Epithelial cell of proximal tubule (primary cell): ENCODE measurements at places on chromosomes 16 and 17.

GRCh38 chr17:48295362-48296288, 134.4 kb downstream of the SKAP1 start:
- DNase-seq, result no peak

DNA sequence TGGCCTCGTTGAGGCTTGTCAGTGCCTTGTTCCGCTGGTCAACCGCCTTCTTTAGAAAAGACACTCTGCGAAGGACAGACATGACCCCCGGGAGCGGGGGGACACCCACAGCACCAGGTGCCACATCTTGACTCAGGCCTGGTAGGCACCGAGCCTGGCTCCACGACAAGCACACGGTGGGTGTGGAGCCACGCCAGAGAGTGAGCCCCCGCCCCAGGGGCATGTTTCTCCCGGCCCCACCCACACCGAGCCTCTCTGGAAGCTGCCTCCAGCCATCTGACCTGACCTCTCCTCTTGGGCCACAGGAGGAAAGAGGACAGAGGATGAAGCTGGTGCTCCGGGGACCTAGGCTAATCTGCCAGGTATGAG, 4.6 kb downstream of the FAAP100 start:
- no peak for DNase-seq

- DNase-seq, result no peak
Measured at GRCh38 chr17:19363460-19364035, 1.0 kb upstream of the B9D1 start.

- DNase-seq, result no peak
Measured at GRCh38 chr17:80995131-80995530, 3.5 kb downstream of the CHMP6 start.

DNA sequence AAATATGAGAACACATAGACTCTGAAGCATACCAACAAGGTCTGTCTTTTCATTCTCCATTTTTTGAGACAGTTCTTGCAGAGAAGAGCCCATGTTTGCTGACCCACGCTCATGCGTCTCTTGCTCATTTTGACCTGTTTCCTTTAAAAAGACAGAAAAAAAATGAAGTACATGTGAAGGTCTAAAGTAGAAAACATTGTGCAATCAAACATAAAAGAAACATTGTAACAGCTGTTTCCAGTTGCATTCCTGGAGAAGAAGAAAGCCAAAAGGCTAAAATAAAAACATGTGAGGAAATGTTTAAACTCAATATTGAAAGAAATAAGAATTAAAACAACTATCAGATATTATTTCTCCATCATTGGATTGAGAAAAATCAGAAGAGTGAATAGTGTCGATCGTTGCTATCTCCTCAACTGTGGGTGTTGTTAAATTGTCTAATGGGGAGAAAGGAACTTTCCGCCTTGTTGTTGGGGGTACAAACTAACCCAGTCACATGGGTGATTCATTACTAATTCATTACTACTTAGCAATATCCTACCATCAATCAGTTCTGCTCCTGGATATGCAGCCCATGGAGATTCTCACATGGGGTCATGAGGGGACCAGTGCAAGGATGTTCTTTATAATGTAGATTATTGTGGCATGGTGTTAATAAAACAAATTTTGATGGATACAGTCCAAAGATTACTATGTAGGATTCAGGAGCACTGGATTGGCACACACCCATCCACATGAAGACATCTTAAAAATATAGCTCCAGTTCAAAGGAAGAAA, 9.5 kb downstream of the ABCA9 start:
- DNase-seq, result no peak

DNA sequence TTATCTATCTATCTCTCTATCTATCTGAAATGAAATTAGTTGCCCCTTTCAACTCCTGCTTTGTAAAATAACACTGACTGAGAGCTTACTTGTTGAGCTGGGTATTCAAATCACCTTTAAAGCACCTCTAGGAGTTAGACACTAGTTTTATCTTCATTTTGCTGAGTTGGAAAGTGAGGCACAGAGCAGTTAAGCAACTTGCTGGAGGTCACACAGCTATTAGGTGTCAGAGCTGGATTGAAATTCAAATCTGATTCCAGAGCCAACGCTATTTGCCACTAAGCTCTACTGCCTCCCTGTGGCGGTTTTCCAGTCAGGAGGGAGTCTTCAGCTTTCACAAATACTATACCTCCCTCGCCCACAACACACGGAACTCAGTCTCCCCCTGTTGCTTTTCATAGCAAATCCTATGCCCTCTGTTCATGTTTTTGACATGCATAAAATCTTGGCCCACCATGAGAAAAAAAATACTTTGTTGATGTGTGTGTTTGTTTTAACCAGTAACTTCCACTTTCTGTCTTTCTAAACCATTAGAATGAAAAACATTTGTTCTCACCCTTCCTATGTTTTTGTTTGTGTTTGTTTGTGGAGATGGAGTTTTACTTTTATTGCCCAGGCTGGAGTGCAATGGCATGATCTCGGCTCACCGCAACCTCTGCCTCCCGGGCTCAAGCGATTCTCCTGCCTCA, 74.8 kb upstream of the SMURF2 start:
- no peak for DNase-seq

- no peak for DNase-seq
Measured at GRCh38 chr16:5031601-5032000, 2.1 kb downstream of the NAGPA start.

GRCh38 chr17:67359960-67360791, 6.2 kb downstream of the PSMD12 start:
- DNase-seq, result no peak

DNA sequence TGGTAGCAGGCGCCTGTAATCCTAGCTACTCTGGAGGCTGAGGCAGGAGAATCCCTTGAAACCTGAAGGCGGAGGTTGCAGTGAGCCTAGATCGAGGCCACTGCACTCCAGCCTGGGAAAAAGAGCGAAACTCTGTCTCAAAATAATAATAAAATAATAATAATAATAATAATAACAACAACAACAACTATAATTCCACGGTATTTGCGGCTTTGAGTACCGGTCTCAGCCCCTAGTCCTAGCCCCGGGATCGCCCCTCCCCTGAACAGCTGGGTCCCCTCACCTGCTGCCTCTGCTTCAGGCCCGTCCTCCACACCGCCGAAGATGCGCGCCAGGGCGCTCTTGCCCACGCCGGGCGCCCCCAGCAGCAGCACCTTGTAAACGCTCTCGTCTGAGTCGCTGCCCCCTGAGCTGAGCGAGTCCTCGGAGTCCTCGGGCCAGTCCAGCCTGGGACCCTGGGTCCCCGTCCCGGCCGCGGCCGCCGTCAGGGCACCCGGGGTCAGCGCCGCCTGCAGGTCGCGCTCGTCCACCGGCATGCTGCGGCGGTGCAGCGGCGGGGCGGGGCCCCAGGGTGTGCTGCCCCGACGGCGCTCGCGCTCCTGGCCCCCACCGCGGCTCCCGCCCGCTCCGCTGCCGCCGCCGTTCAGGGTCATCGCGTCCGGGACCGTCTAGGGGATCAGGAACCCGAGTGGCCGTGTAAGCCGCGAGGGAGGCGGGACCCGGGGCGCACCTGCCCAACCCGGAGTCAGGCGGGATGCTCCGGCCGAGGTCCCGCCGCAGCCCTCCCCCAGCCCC, 611 bp downstream of the RRAD start:
- no peak for DNase-seq

- DNase-seq, result no peak
Measured at GRCh38 chr16:56362706-56363105, 62.6 kb downstream of the AMFR start.

- DNase-seq, result no peak
Measured at GRCh38 chr17:31534223-31534888, 142.9 kb downstream of the RAB11FIP4 start.

GRCh38 chr16:79628988-79629387, 28.5 kb upstream of the MAF start:
- DNase-seq, result no peak

GRCh38 chr16:78177987-78178386, 78.5 kb downstream of the WWOX start:
- no peak for DNase-seq

DNA sequence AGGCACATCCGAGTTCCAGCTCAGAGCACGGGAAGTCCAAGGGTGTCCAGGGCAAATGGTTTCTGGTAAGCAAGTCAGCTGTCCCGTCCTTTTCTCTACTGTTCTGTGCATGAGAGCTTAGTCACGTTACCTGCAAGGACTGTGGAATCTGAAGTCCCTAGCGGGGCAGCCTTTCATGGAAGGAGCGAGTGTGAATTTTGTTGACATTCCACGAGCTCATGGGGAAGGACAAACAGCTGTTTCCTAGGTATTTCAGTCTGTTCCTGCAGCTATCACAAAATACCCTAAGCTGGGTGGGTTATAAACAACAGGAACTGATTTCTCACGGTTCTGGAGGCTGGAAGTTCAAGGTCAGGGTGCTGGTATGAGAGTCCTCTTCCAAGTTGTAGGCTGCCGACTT, 109.2 kb downstream of the SDR42E1 start:
- no peak for DNase-seq

GRCh38 chr17:42233156-42233555, 38.9 kb upstream of the GHDC start:
- DNase-seq, result no peak

GRCh38 chr16:77336637-77337036, 98.2 kb downstream of the ADAMTS18 start:
- no peak for DNase-seq

DNA sequence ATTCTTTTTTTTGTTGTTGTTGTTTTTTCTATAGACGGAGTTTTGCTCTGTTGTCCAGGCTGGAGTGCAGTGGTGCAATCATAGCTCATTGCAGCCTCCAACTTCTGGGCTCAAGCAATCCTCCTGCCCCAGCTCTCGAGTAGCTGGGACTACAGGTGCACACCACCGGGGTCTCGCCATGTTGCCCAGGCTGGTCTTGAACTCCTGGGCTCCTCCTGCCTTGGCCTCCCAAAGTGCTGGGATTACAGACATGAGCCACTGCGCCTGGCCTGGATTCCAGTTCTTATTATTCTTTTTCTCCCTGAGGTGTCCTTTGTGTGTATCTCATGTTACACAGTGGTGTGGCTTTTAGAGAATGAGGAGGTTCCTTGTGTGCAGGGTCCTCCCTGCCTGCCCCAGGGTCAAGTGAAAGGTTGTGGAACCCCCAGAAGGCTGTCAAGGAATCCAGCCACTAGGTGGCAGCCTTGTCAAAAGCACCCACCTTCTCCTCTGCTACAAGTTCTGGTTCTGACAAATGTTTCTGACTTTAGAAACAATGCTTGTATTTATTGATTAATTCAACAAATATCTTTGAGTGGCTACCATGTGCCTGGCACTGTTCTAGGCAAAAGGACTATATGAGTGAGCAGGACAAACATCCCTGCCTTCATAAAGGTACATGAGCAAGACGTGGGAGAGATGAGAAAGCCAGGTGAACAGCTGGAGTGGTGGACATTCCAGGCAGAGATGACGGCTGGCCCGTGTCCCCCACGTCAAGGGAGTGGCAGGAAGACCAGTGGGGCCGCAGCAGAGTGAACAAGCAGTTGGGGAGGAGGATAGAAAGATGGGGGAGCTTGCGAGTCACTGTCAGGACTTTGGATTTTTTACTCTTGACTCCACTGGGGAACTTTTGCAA, 112.4 kb downstream of the SPECC1 start:
- no peak for DNase-seq

DNA sequence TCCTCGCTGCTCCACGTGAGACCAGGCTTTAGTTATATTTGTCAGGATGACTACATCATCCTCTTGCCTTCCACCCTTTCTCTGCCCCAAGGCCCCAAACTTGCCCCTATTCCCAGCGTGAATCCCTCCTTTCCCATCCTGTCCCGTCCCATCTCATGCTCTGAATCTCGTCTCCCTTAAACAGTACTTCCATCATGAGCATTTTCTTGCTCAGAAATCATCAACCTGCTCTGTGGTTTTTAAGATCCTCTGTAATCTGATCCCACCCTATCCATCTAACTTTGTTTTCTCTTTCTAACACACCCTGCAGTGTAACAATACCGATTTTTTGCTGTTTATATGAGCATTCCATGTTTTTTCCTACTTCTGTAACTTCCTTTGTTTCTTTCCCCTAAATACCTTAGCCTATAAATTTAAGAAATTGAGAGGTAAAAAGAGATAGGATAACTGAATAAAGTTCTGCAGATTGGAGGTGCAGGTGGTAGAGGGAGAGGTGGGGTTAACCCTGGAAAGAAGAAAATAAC, 39.7 kb downstream of the MRTFB start:
- DNase-seq, result no peak

DNA sequence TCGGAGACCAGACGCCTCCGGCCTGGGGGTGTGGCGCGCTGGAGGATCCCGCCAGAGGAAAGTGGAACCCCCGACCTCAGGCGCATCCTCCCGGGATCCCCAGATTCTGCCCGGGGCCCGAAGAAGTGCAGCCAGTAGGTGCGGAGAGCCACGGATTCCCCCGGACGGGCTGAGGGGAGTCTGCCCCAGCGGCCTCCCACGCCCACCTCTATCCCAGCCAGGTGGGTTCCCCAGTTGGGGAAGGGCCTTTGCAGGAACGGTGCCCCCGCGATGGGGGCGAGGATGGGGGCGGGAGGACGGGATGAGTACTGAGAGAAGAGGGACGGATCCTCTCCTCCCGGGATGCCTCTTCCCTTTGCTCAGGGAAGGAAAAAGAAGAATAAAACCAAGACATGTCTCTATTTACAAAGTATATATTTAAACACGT, 5.1 kb downstream of the CBX8 start:
- no peak for DNase-seq
